ENCODE measurements at places on chromosomes 5 and 9. TPM values are rescaled to one million over a fixed set of nuclear protein-coding genes. Genes with fewer than 3 reads are reported as not detected.

Gene PCDHA7
- polyA plus RNA-seq = 1.3 TPM

Gene CNTNAP3
- polyA plus RNA-seq = 2.6 TPM

Gene ASPN
- 0.99 TPM for polyA plus RNA-seq

Gene GRIA1
- polyA plus RNA-seq = 0.96 TPM

Gene NR4A3
- 0.17 TPM for polyA plus RNA-seq

Gene COL15A1
- polyA plus RNA-seq = 0.18 TPM

Gene C9orf50
- polyA plus RNA-seq = not detected
